ENCODE measurements at places on chromosomes 3 and 15.

GRCh38 chr15:80679804-80680175 lies 15.3 kb upstream of the ABHD17C start:
- DNase-seq, result no peak

- DNase-seq, result no peak
These were observed 107.6 kb downstream of the IMPG2 start for GRCh38 chr3:101212730-101213129.

- no peak for DNase-seq
These were observed at the start of gene SAMMSON for GRCh38 chr3:69999140-70000027. Gene SAMMSON (plus strand): TSS chr3:69999733.

GRCh38 chr3:42216931-42217333 lies 49.1 kb downstream of the CCK start:
- DNase-seq, result no peak

DNA sequence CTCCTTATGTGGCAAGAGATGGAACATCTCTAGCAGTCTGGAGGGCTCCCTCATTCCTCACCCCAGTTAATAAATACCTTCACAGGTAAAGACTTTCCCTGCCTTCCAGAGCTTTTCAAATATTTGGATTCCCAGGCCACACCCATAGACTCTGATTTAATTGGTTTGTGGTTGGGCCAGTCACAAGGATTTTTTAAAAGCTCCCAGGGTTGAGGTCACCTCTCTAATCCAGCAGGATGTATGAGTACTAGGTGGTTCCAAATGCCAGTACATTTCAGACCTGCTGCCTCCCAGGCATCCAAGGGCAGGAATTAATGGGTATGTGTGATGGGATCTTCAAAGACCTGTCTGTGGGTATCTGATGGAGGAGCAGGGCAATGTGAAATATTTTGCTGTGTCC lies 312.8 kb downstream of the CLSTN2 start:
- DNase-seq, result no peak

GRCh38 chr15:33946152-33946551 lies 22.1 kb upstream of the CHRM5 start:
- DNase-seq, result no peak

GRCh38 chr15:69082554-69082953 lies 68.1 kb downstream of the NOX5 start:
- DNase-seq, result no peak

- DNase-seq, result no peak
These were observed 62.0 kb downstream of the TTBK2 start for GRCh38 chr15:42858540-42858939.

DNA sequence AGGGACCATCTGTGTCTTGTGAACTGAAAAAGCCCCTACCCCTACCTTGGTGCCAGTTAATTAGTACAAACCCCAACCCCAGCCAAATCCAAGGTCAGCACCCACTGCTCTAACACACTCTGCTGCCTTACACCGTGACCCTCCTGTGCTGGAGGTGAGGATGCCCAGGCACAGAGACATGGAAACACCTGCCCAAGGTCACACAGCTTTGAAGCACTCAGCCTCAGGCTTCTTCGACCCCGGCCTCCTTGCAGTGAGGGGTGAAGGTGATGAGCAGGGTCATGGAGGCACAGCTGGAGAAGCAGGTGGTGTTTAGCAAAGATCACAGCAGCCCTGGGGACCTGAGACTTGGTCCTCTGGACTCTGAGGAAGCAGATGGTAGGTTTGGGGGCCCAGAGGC lies 39.0 kb upstream of the SLC6A6 start:
- no peak for DNase-seq

DNA sequence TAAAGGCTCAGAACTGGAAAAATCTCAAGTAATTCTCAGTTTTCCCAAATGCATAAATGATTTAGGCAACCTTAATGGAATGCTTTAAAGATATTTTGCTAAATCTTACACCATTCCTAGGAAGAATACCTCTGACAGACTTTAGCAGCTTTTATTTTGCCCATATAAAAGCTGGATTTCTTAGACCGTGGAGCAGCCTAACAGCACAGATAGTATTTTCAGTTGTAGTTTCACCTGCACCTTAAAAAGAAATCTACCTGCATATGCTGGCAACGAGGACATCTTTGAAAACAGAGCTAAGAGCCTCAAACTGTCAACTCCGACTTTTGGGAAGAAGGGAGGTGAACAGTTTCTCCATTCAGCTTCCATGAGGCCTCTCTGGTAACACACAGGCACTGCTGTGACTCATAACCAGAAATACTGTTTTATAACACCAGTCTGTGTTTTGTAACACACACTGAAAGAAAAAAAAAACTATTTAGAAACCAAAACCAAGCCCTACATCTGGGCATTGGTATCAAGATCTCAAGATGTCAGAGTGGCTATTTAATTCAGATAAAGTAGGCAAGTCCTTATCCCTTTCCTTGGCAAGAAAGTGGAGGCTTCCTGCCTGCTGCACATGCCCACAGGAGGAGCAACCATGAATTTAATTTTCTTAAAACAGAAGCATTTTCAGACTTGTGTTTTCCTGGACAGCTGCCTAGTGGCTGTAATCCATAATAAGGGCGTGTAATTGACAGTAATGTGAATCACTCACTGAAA lies 181.5 kb upstream of the ICE2 start:
- DNase-seq, result no peak

- DNase-seq, result no peak
These were observed 31.6 kb downstream of the ISL2 start for GRCh38 chr15:76368122-76368621.

DNA sequence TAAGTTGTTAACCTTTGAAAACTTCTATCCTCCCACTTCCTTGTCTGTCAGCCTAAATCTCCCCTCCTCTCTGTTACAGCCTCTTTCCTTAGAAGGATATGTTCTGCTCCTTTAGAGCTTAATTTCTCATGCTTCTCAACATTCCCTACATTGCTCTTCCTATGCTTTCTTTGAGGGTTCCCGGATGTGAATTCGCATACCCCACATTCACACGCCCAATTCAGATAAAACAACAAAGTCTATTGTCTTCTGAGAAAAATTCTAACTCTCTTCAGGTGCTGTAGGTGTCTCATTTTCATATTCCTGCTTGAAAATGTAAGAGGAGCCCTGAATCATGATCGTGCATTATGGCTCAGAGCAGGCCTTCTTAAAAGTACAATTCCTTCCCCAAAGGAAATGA lies 171.8 kb upstream of the DPH6 start:
- DNase-seq, result no peak

GRCh38 chr3:108461661-108462111 lies 48.7 kb downstream of the MYH15 start:
- no peak for DNase-seq

GRCh38 chr3:142808103-142808917 lies 80.6 kb downstream of the PCOLCE2 start:
- DNase-seq, result no peak

GRCh38 chr15:69591905-69592508 lies 139.4 kb downstream of the RPLP1 start:
- no peak for DNase-seq

DNA sequence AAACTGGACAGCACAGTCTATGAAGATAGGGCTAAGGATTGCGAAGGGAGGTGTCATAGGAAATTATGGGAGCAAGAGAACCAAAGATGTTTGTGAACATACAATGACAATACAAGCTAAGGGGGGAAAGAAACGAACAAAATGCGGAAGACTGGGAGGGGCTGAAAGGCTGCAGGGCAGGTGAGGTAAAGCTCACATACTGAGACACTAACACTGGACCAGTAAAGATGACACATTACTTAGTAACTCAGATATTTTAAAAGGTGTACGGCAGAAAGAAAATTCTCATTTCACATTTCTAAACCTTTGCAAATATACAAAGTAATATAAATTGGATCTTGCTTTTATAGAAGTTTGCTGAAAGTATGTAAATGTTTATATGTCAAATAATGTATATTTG lies 10.1 kb downstream of the CLDND1 start:
- DNase-seq, result no peak

- no peak for DNase-seq
These were observed 29.0 kb downstream of the CMSS1 start for GRCh38 chr3:99846477-99847160.

DNA sequence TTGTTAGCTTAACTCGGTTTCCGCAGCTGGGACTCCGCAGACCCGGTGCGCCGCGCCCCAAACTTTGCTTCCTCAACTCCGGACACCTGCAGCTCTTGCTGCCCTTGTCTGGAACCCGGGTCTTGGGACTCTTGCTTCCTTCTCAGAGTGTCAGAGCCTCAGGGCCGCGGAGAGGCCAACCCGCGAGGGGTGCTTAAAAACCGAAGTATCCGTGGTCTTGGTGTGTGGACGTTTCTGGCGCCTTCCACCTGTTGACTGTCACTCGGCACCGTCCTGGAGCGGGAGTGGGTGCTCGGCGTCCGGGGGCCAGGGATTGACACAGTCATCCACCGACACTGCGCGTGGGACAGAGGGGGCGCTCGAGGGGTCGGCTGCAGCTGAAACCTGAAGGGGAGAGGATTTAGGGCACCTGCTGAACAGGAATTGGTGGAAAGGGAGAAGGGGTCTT lies 386 bp downstream of the SQOR start:
- peak; percentile 52 for DNase-seq

Measured in activated CD4-positive, alpha-beta T cell treated with anti-CD3 and anti-CD28 coated beads for 1 hour (primary cell).